Activated CD8-positive, alpha-beta memory T cell treated with anti-CD3 and anti-CD28 coated beads, Interleukin-2, amount 10 ng/mL, durations not matched to agents 7 days and 5 days (primary cell): ENCODE measurements at places on chromosomes 1 and 21. TPM values are rescaled to one million over a fixed set of nuclear protein-coding genes. Genes with fewer than 3 reads are reported as not detected.

GRCh38 chr1:234755449-234755863 lies 145.5 kb upstream of the IRF2BP2 start:
- H3K27me3 ChIP-seq: peaks cover 32% of the 10 kb centered on the region
- peaks cover 2% of the 10 kb centered on the region for H3K36me3 ChIP-seq
- H3K27ac ChIP-seq: no peak overlapping the region
- H3K4me3 ChIP-seq: no peak overlapping the region

Gene SELE
- total RNA-seq: not detected

DNA sequence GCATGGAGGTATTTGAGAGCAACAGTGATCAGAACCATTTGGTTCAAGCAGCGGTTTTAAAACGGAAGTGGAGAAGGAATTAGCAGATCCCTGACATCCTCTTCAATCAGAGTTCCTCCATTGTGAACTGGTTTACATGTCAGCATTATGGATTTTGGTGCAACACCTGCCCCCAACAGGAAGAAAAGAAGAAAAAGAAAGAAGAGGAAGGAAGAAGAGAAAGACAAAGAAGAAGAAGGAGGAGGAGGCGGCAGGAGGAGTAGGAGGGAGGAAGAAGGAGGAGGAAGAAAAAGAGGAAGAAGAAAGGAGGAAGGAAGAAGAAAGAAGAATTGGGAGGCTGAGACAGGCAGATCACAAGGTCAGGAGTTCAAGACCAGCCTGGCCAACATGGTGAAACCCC lies 17.4 kb downstream of the NDUFS5 start:
- peaks cover 4% of the 10 kb centered on the region for H3K4me1 ChIP-seq
- no peak overlapping the region for H3K27ac ChIP-seq
- no peak overlapping the region for H3K4me3 ChIP-seq
- peaks cover 12% of the 10 kb centered on the region for H3K36me3 ChIP-seq
- no peaks in the 10 kb centered on the region for H3K27me3 ChIP-seq
- DNase-seq: no peak

Gene CFHR2
- not detected for total RNA-seq

DNA sequence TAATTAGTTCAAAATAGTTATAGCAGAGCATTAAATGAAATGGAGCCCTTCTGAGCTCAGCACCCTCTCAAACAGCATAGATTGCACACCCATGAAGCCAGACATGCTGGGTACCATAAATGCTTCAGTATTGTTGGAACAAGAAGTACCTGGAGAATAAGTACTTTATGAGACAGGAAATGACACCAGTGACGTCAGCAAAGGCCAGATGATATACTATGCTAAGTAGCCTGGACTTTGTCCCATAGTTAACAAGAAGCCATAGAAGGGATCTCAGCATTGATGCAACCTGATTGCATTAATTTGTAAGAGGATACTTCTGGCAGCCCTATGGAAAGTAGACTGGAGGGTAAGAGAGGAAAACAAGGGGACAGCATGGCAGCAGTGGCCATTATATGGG lies 16.3 kb upstream of the GADD45A start:
- no peaks in the 10 kb centered on the region for H3K4me1 ChIP-seq
- no peak for DNase-seq
- H3K4me3 ChIP-seq: no peak overlapping the region
- H3K36me3 ChIP-seq: no peaks in the 10 kb centered on the region
